ENCODE measurements at places on chromosomes 1 and 21. TPM values are rescaled to one million over a fixed set of nuclear protein-coding genes. Genes with fewer than 3 reads are reported as not detected.

GRCh38 chr1:116997066-116997465, 4.5 kb upstream of the CD101 start:
- DNase-seq = peak; percentile 88

- peak; percentile 74 for DNase-seq
Observed at GRCh38 chr1:51189421-51190073, 46.5 kb upstream of the RNF11 start.

DNA sequence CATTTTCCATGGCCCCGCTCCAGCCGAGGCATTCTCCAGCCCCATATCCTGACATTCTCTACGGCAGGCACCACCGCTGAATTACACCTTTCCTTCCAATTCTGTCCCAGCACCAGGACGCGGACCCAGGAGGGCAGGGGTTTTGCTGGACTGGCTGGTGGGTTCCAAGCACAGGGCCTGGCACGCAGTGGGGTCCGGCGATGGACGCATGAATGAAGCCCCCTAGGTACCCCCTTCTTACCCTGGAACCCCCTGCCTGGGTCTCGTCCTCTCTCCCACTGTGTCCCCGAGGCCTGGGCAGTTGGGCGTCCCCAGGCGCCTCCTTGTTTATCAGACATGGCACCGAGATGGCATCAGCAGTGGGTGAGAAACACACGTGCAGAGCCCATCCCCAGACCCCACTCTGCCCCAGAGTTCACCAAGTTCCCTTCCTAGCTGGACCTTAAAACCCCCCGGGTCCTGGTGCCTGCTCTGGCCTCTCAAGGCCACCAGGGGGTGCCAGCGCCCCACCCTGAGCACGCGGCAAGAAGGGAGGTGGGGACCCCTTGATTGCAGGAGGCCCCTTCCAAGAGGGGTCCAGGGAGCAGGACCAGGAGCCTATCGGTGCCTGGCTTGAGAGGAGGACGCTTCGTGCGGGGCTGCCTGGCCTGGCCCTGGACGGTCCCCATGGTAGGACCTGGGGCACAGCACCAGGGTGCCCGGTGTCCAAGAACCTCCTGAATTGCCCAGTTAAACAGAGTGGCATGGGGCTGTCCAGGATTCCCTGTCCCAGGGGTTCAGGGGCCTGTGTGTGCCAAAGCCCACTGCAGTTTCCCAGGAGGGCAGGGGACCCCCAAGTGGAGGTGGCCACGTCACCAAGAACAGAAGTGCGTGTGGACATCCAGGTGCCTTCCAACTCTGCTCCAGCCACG, 46.1 kb downstream of the MEGF6 start:
- no peak for DNase-seq

GRCh38 chr1:19640363-19641316, 3.5 kb upstream of the NBL1 start:
- peak; percentile 89 for DNase-seq

The ADARB1 gene
- 2.4 TPM for total RNA-seq

DNA sequence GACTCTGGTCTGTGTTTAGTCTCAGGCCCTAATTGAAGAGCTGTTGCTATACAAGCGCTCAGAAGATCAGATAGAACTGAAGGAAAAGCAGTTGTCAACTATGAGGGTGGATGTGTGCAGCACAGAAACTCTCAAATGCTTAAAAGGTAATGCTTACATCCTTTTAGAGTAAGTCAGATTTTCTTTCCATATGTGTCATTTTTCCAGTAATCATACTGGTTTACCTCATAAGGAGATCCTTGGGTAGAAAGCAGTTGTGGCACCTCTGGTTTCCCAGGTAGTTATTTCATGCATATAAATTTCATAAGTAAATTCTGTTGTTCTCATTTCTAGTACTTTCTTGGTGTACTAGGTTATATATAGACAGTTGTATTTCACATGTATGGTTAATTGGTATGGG, 43.0 kb upstream of the TARS2 start:
- no peak for DNase-seq

DNA sequence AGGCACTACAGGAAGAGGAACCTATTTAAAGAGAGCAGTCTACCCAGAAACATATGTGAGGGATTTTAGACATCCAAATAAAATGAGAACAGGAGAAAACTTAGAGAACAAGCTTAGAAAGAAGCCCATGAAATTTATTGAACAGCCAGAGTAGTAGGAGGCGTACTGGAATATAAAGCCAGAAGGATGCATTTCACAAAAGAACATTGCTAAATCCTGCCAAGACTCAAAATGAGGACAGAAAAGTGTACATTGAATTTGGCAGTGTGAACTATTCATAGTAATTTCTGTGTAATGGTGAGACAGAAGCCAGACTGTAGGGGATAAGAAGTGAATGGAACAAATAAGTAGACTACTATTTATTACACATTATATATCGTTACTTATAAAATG, 22.5 kb downstream of the CEPT1 start:
- DNase-seq = no peak

GRCh38 chr1:2460996-2461751, 14.9 kb upstream of the PLCH2 start:
- DNase-seq = no peak

- peak; percentile 99 for DNase-seq
Observed at GRCh38 chr1:28437924-28438699, 67.7 kb upstream of the RCC1 start.

The HJV gene
- total RNA-seq = not detected

The FAM229A gene
- 1.9 TPM for total RNA-seq

The MAGI3 gene
- 6.9 TPM for total RNA-seq

The NCAM2 gene
- total RNA-seq = 0.10 TPM

The SH2D1B gene
- total RNA-seq = not detected
